ENCODE measurements at places on chromosomes 1 and 21. TPM values are rescaled to one million over a fixed set of nuclear protein-coding genes. Genes with fewer than 3 reads are reported as not detected.

DNA sequence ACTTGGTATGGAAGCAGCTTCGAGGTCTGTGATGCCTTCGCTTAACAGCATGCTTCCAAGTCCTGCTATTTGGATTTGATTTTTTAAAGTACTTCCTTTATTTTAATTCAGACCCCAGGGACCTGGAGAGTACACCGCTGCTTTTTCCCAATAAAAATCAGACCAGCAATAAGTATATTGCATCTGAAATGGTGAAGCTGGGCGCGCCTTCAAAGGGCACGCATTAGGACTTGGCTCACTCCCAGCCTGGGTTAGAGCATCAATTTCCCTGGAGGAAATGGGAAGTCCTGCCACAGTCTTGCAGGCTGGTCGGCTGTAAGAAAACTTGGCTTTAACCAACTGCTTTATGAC, 325.1 kb downstream of the RRAGC start:
- DNase-seq, result no peak

The RXRG gene
- polyA plus RNA-seq, result 7.1 TPM

GRCh38 chr1:5448486-5448885, 543.7 kb downstream of the NPHP4 start:
- no peak for DNase-seq

- DNase-seq, result no peak
Observed at GRCh38 chr1:19372602-19373001, 60.5 kb downstream of the SLC66A1 start.

The SAMD11 gene
- polyA plus RNA-seq, result 1.5 TPM

DNA sequence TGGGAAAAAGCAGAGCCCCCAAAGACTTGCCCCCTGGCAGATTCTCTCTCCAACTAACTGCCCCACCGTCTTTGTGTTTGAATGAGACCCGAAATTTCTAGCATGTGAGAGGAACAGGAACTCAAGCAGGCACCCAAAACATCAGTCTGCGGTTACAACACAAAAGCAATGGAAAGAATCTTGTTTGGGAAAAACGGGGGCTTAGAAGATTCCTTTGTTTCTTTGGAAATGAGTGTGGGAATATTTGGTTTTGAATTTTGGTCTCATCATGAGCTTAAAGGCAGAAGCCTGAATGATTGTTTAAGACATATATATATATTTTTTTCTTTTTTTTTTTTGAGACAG, 188.9 kb upstream of the TMEM51 start:
- no peak for DNase-seq

The DPYD gene
- polyA plus RNA-seq, result 3.4 TPM

- peak; percentile 44 for DNase-seq
Observed at GRCh38 chr1:201282931-201283829, at the start of gene PKP1. TSS of gene PKP1 (plus strand) at chr1:201283506. CDS start at chr1:201283703, 197 bp downstream.

- DNase-seq, result no peak
Observed at GRCh38 chr21:41966872-41967621, 13.2 kb upstream of the C2CD2 start.

- no peak for DNase-seq
Observed at GRCh38 chr21:34227386-34227852, 136.4 kb upstream of the KCNE2 start.

GRCh38 chr1:54107131-54107530, 45.7 kb downstream of the CDCP2 start:
- no peak for DNase-seq

DNA sequence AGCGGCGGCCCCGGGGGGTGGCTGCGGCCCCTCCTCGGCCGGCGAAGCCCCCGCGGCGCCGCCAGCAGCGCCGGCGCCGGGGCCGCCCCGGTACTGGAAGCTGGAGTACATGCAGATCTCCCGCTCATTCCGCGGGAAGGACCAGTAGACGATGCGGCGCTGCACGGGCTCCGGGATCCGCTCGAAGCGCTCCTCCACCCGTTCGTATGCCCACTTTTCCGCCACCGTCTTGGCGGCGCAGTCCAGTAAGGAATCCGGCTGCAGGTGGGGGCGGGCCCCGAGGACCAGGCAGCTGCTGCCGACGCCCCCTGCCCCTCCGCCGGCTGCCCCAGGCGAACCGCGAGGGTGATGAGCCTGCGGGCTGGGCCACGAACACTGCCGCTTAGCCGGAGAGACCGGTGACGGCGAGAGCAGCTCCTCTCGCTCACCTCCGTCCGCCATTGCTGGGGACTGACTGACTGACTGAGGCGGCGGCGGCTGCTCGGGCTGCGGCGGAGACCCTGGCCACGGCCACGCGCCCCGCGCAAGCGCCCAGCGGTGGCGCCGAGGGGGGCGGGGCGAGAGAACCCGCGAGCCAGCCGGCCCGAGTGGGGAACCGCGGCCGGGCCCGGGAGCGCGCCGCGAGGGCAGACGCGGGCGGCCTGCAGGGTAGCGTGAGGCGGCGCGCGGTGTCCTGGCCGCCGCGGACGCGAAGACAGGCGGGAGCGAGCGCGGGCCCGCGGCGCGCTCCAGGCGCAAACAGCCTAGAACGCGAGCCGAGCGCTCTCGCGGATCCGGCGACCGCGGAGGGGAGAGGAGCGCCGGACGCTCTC, at the start of gene ZSWIM5:
TSS of gene ZSWIM5 (minus strand) at position 696 of the 812 bp plus-strand sequence. CDS start at position 441, 255 bp downstream.
- peak; percentile 82 for DNase-seq

GRCh38 chr1:2998503-2999100, 22.7 kb upstream of the ACTRT2 start:
- no peak for DNase-seq

All from psoas muscle (tissue), 8 donors.